Left cardiac atrium (tissue), 4 donors: ENCODE measurements at places on chromosomes 2 and 18. TPM values are rescaled to one million over a fixed set of nuclear protein-coding genes. Genes with fewer than 3 reads are reported as not detected.
A peak's percentile ranks its signal among the peaks of the same experiment; 100 is the strongest.

- no peak for DNase-seq
Measured at GRCh38 chr18:58669731-58670378, 1.4 kb upstream of the MALT1 start.

DNA sequence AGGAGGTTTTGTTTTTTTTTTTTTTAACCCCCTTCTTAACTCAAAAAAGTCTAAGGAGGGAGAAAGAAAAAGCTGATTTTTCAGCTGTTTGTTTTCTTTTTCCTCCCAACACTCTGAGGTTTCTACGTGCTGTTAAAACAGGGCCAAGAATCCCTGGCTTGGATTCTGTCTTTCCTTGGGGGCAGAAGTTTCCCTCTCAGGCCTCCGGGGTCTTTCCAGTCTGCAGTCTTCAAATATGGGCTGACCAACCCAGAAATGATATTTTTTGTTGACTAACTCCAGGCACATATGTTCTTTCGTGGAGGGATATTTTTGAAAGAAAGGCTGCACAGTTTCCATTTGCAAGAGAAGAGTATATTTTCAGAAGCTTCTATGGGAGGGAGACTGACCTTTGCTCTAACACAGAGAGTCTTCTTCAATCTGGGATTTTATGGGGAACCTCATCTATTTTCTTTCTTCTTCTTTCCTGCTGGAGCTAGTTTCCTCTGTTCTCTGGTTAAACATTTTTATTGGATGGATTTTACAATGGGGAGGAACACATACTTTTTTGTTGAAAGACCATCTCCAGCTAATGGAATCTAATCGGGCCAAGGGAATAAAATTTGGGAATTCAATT lies 93.3 kb upstream of the SPRED2 start:
- no peak for DNase-seq

GRCh38 chr18:68696937-68697336 lies 18.0 kb downstream of the TMX3 start:
- DNase-seq = no peak

DNA sequence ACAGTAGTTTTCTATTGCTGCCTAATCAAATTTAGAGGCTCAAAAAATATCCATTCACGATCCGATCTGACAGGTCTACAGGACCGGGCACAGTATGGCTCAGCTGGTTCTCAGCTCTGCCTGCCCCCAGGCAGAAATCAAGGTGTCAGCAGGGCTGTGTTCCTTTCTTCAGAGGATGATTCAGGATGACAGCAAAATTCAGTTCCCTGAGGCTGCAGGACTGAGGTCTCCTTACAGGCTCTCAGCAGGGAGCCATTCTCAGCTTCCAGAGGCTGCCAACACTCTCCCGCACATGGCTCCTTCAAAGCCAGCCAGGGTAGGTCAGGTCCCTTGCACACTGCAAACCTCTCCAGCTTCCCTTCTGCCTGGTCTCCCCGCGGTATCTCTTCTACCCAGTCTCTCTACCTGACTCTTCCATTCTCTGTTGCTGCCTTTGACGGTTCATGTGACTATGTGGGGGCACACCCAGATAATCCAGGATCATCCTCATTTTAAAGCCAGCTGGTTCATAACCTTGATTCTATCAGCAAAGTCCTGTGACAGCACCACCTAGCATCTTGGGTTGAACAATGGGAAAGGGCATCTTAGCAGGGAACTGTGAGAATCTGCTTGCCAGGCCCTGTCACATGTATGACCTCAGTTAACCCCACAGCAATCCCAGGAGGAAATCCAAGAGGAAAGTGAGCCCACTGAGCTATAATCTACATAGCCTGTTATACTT lies 50.4 kb downstream of the UXS1 start:
- no peak for DNase-seq

DNA sequence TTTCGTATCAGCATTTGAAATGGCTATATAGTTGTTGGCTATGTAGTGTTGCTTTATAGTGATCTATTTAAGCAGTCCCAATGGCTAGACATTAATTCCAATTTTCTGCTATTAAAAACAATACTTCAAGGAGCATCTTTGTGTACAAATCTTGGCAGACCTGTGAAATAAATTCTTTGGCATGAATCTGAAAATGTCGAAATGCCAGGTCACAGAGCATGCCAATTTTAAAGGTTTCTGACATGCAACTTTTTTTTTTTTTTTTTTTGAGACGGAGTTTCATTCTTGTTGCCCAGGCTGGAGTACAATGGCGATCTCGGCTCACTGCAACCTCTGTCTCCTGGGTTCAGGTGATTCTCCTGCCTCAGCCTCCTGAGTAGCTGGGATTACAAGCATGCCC lies 26.8 kb upstream of the CABLES1 start:
- no peak for DNase-seq

The RELCH gene
- 14.8 TPM for total RNA-seq

The COL3A1 gene
- total RNA-seq = 202 TPM

DNA sequence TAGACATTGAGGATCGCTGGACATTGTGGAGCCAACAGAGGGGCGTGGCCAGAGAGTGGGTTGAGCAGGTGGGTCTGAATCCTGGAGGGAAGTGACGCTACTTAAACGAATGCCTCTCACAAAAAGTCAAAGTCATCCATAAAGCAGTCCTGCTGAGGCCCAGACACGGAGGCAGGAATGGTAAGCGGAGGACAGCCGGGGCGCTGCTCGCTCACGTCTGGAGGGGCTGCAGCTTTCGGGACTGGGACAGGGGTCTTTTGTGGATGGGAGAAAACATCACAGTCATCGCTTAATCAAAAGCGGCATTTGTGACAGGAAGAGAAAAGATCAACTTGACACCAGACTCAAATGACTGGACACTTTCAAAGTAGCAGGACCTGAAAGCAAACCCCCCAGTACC lies 88.4 kb downstream of the PTGR3 start:
- DNase-seq = no peak

The NYAP2 gene
- total RNA-seq = not detected

DNA sequence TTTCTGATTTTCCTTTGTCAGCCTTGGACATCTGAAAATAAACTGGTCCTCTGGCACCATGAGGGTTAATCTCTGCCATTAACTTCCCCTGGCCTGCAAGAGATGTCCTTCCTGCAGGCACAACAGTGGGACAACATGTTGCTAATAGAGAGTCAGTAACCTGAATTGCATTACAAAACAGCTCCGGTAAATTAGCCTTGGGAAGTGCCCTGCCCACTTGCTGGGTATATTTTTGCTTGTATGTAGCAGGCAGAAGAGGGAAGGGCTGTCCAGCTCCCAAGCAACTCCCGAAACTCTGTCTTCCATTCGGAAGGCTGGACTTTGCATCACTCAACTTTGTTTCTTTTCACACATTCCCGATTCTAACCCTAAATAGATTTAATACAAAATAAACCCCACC lies 104.4 kb upstream of the ATP8B1 start:
- DNase-seq = no peak

- DNase-seq = peak; percentile 34
Measured at GRCh38 chr2:172905937-172906811, 169.5 kb upstream of the MAP3K20 start.

DNA sequence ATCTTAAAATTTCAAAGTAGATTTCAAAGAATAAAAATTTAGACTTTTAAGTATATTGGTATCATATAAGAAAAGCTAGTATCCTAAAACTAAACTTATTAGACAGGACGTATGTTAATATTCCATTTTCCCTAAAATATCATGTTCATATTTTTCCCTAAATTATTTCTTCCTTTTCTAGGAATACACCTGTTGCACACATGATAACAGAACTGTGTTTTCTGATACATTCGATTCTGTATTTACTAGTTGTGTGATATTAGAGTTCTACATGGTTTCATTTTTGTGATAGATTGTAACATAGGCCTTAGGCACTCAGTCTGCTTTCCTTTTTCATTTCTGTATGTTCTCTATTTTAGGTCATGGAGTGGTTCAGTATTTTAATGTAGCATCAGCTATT lies 10.9 kb downstream of the RBM45 start:
- no peak for DNase-seq

DNA sequence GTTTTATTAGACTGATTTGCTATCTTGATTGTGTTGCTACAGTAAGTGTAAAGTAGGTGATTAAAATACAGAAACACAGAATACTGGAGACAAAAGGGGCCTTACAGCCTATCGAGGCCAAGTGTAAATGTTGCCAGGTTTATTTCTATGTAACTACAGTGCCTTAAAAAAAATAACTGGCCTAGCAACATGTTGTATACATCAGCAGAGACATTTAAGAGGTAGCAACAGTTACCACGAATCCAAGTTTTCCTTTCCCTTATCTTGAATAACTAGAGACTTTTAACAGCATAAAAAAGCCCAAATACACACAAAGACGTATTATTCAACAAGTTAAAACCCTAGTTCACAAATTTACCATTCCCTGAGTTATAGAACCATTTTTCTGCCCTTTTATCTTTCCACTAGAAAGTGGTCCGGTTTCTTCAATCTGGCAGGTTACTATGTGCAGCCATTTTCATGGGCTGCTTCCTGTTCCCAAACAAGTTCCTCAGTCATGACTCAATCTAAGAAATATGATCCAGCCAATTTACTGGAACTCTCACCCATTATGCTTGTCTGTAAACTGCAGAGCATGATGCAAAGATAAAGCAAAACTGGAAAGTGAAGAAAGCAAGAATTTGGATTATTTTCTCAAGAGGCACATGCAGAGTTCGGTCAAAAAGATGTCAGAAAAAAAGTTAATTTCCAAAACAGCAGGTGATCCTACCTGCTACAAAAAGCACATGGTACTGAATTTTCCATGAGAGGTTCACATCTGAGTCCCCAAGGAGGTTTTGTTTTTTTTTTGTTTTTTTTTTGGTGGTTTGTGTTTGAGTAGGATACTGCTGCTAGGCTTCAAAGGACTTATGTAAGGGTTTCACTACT lies 22.2 kb downstream of the NFE2L2 start:
- DNase-seq = no peak

DNA sequence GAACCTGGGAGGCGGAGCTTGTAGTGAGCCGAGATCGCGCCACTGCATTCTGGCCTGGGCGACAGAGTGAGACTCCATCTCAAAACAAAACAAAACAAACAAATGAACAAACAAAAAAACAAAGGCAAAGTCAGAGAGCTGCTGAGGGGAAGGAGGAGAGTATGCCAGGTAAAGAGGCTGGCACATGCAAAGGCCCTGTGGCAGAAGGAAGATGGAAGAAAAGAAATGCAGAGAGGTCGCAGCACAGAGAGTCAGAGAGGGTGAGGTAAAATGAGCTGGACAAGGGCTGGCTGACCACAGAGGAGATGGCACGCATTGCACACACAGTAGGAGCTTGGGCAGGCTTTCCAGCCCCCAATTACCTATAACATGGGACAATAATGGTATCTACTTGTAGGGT lies 47.0 kb downstream of the FAM178B start:
- no peak for DNase-seq

The FSIP2 gene
- 0.47 TPM for total RNA-seq

- no peak for DNase-seq
Measured at GRCh38 chr2:1766425-1766824, 22.1 kb upstream of the PXDN start.

GRCh38 chr2:190887089-190887488 lies 6.5 kb downstream of the GLS start:
- DNase-seq = no peak

DNA sequence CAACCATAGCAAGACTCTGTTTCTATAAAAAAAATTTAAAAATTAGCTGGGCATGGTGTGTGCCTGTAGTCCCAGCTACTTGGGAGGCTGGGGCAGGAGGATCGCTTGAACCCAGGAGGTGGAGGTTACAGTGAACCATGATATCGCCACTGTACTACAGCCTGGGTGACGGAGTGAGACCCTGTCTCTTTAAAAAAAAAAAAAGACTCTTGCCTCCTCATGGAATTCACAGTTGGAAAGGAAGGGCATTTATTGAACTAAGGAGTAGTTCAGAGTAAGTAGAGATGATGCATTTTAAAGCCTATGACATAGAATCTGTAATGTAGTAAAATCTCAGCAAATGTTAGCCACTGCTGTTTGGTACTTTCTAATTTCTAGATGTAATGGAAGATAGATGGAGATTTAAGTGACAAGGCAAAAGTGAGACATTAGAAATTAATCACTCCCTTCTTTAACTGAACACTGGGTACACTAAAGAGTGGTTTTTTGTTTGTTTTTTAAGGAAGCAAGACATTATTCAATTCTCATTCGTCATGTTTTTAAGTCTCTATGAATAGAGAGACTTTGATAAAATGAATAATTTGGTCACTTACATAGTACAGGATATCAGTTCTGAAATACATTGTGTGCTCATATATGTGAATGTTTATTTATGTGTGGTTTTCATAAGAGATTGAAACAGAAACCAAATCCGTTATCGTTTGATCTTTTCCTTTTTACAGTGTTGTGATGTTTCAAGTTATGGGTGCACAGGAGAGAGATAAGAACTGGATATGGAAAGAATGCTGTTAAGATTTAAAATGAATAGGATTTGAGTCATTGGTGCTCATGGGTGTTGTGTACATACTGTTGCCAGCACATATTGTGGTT lies 186.1 kb upstream of the STON1 start:
- no peak for DNase-seq

- DNase-seq = no peak
Measured at GRCh38 chr2:239041062-239041461, 193.2 kb downstream of the TWIST2 start.

DNA sequence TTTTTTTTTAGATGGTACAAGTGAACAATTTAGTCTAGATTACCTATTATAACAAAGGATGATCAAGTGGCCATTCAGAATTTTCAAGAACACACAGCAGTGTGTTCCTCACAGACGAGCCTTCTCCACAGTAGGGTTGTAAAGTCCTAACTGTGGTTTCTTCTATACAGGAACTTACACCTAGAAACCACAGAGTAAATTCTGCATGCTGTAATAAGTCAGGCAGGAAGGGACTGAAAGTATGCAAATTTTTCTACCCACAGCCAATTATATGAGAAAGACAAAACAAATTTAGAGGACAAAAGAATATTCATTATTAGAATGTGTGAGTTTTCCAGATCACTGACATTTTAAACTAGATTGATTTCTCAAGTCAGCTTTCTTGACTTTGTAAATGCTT lies 99.5 kb downstream of the RBMS1 start:
- DNase-seq = no peak

The KCNE4 gene
- 4.5 TPM for total RNA-seq

The ABCB11 gene
- 1.1 TPM for total RNA-seq

The SGPP2 gene
- 5.4 TPM for total RNA-seq

- DNase-seq = no peak
Measured at GRCh38 chr2:25230198-25230947, 62.0 kb upstream of the POMC start.

DNA sequence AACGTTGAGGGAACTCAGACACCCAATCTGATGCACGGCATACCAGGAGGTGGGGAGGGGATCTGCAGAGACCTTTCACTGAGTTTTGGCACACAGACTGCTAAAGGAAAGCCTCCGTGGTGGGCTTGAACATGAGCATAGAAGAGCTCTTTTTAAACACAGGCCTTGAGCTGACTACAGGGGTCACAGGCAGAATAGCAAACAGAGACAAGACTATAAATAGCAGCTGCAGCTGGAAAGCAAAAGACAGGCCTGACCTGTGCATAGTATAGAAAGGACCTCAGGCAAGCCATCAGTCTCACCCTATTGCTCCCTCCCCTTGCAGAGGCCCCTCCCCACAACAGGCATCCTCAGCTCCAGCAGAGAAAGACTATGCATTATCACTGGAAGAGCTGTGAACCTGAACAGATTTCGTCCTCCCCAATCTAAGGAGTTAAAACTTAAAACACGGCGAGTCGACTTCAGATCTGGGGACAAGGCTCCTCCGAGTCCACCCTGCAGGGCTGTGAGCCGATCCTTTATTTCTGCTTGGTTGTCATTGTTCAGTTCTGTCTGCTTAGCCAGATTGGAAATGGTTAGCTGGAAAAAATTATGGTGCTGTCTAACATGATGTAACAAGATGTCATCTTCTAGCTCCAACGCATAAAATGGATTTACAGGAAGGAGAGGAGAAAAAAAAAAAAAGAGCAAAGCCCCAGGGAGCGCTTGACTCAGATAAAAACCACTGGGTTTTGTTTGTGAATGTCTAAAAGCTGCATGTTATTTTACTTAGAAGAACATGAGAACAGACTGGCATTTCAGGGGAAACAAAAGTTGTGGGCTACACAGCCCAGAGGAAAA lies 25.2 kb upstream of the LCLAT1 start:
- DNase-seq = no peak
